ENCODE measurements at places on chromosomes 7 and 10.

DNA sequence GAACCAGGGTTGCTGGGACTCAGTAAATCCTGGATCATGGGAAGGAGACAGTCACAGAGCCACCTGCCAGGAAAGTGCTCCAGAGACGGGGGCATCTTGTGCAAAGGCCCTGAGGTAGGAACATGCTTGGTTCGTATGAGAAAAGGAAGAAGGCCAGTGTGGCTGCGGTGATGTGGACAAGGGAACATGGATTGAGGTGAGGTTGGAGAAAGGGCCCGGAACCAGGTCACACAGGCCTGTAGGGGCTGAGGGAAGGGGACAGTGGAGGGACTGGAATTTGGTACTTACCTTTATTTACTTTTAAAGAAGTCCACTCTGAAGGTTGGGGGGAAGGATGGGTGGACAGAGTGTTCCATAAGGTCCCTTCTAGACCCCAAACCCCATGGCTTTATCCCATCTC lies 32.9 kb upstream of the CXCL12 start:
- no peak for DNase-seq

DNA sequence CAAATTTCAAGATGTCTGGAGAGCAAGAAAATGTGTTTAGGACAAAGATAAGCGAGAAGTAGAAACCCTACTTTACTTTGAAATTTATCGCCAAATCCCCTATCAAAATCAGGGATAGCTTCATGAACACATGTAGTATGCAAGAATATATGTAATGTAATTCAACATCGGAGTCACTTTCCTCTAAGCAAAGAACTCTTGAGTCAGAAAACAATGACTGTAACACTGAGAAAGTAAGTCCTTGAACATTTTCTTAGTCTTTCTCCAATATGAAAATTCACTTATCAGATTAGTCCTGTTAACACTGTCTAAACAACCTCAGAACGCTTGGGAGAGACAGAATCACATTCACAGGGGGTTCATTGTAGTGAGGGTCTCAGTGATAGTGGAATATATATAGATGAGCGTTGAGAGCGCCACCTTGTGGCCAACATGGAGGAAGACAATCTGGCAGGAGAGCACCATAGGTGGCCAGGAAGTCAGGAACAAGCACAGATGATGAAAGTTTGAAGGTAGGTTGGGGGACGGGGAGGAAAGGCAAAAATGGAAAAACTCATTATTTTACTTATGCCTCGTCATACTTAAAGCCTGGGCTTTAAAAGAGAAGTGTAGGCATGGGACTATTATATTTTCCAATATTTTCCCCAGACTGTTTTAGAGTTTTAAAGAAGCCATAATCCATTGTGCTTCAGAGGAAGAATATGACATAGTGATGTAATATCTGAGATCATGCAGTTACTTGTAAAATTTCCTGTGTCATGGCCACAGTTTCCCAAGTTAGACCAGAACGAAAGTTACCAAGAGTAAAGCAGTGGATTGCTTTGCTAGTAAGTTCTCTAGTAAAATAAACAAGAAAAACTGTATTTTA lies 115.5 kb upstream of the GNAI1 start:
- DNase-seq: peak; percentile 47

DNA sequence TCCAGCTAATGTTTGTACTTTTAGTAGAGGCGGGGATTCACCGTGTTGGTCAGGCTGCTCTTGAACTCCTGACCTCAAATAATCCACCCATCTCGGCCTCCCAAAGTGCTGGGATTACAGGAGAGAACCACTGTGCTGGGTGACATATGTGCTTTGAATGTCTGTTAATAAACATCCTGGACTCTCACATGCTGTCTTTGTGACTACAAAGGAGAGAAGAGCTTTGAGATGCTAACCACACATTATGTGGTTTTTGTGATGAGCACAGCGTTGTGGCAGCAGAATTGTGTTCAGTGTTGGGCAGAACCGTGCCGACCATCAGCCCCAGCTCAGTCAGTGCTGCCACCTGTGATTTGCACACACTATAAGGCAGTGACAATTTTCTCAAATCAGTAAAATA lies 500.1 kb upstream of the KLF6 start:
- no peak for DNase-seq

- no peak for DNase-seq
Measured at GRCh38 chr10:46069771-46070463, 23.8 kb upstream of the MSMB start.

GRCh38 chr7:118731854-118732253 lies 507.4 kb downstream of the ANKRD7 start:
- DNase-seq: no peak
